HL-60 (cell line): ENCODE measurements at places on chromosomes 1 and 21.

DNA sequence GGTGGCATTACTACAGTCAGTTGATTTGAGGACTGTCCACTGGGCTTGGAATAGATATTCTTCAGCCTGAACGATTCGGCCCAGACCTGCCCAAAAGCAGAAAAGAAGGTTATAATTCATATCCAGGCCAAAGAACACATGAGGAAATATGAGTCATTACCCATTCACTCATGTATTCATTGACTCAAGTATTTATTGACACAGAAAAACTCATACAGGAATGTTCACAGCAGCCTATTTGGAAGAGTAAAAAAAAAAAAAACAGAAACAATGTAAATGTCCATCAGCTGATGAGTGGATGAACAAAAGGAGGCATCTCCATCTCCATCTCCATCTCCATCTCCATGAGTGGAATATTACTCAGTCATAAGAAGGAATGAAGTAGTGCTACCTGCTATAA lies 15.9 kb downstream of the ZMYND12 start:
- DNase-seq: no peak

GRCh38 chr1:91606546-91607078 lies 106.0 kb downstream of the CDC7 start:
- no peak for DNase-seq

- DNase-seq: no peak
Observed at GRCh38 chr1:89878256-89878655, 57.4 kb downstream of the LRRC8D start.

GRCh38 chr1:103365860-103366569 lies 159.5 kb upstream of the RNPC3 start:
- no peak for DNase-seq

- DNase-seq: peak; percentile 68
Observed at GRCh38 chr1:45569962-45570581, 13.8 kb upstream of the NASP start.

DNA sequence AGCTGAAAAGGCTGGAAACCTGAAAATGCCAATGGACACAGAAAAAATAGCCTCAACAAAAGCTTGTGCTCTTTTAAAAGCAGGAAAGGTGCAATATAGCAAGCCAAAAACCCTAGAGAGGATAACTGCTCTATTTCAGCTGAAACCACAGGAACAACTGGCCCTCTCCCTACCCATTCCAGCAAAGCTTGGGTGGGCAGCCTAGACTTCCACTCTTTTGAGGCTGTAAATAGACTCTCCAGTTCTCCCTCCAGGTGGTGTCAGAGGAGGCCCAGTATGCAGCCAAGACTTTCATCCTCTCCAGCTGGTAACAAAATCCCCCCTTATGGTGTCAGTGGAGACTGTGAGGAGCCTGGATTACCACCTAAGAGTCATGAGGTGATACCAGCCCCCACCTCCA lies 206.9 kb upstream of the PLD5 start:
- DNase-seq: no peak

DNA sequence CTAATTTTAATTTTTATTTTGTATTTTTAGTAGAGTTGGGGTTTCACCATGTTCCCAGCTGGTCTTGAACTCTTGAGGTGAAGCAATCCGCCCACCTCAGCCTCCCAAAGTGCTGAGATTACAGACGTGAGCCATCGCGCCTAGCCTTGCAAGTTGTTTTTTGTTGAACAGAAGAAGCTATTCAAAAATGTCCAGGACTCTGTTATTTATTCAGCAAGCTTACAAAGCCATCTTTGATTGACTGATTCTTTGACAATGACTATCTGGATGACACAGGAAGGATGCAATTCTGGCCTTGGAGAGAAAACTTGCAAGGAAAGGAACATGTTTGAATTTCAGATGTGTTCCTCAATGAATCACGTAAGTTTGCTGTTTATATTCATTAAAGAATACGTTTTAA lies 63.5 kb downstream of the MAP3K7CL start:
- no peak for DNase-seq

- DNase-seq: peak; percentile 81
Observed at GRCh38 chr1:112716133-112716720, 1.1 kb upstream of the PPM1J start.

DNA sequence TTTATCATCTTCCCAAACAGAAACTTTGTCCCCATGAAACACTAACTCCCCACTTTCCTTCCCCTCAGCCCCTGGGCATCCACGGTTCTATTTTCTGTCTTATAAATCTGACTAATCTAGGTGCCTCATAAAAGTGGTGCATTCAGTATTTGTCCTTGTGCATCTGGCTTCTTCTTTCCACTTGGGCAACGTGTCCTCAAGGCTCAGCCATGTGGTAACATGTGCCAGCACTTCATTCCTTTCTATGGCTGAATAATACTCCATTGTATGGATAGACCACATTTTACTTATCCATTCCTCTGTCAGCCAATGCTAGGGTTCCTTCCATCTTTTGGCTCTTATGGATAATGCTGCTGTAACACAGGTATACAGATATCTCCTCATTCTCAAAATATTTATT lies 305.0 kb upstream of the RUNX1 start:
- DNase-seq: no peak

GRCh38 chr1:157170677-157171515 lies 32.7 kb upstream of the ETV3 start:
- DNase-seq: peak; percentile 58

DNA sequence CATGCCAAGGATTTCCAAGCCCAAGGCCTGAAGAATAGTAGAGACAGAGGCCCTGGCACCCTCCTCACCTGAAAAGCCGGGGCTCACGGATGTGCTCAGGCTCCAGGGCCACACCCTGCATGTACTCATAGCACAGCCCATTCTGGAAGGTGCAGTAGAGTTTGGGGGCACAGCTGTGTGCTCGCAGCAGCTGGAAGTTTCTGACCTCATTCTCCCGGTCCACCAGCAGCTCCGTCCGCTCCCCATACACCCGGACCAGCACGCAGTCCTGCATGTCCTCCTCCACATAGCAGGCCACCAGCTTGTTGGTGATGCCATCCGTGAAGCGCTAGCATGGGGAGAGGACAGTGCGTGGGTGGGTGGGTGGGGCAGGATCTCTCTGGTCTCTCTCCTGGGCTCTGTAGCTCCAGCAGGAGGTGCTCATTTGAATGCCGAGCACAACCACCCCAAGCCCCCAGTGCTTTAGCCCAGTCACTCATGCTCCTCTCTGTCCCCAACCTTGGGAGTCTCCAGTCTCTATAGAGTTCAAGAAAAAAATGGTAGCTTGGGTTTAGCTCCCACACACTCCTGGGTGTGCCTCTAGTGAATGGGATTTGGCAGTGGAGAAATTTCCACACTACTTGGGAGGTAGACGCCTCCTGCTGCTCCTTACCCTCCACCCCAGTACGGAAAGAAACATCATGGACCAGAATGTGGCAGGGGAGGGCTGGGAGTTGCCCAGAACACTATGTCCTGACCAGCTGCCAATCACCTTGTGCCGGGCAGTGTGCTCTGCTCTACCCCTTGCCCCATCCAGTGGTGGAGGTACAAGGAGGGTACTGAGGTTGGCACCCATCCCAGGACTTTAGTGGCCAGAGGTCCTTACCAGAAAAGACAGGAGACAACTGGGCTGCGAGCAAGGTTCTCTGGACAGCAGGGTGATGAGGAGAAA lies 1.9 kb downstream of the ETNK2 start:
- no peak for DNase-seq

- DNase-seq: no peak
Observed at GRCh38 chr1:4752059-4752458, 97.7 kb downstream of the AJAP1 start.

DNA sequence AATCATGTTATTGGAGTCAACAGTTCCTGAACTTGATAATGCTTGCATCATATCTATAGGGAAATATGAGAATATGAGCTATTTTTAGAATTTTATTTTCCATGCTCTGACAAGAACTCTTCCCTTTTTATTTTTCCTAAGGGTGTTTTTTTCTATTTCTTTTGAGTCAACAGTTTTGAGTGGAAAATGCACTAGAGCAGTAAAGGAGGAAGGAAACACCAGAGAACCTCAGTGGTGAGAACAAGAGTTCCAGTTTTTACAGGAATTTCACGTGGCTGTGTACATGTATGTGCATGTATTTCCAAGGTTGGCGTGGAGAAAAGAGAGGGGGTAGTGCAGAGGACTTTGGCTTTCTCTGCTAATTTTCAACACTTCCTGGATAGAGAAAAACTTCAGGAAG lies 63.6 kb upstream of the TNFSF18 start:
- no peak for DNase-seq

DNA sequence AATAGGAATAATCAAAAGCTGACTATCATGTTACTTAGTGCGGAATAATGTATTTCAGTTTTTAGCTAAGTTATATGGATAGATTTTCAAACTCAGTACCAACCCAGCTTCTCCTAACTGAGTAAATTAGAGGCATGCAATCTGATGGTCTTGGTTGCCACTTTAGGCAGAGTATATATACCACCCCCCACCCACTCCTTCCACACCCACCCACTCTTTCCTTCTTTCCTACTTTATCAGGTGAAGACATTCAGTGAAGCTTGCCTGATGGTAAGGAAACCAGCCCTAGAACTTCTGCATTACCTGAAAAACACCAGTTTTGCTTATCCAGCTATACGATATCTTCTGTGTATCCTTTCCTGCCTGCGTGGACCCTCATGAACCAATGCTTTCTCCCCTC lies 36.3 kb downstream of the DAP3 start:
- DNase-seq: no peak

GRCh38 chr1:216818284-216818683 lies 95.1 kb upstream of the ESRRG start:
- no peak for DNase-seq

DNA sequence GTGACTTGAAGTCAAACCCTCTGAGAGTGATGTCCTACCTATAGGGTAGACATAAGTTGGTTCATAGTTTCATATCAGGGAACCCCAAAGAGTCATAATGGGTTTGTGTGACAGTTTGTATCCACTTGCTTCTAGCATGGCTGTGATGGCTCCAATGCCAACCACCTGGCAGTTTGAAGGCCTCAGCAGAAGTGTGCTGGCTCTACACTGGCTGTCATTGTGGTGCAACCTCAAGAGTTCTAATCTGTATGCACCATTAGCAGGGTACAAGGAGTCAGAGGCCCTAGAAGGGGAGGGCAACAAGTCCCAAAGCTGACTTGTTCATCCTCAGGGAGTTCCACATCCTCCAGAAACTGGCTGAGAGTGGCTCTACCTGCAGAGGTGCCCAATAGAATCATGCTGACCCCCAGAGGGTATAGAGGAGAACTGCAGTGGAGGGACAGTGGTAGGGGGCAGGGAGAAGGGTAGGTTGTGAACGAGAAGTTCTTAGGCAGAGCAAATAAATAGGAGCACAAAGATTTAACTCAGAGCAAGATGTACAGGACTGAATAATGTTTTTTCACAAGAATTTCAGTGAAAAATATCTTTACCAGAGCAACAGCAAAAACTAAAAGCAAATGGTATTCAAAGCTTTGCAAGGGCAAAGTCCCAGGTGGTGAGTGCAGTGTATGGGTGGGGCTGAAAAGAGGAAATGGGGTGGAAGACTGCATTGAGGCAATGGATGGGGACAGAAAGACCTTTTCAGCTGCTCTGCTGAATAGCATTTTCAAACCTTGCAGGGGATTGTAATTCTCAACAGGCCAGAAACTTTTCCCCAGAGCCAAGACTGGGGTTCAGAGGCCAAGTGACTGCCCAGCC lies 3.2 kb downstream of the FCRL2 start:
- peak; percentile 59 for DNase-seq

- no peak for DNase-seq
Observed at GRCh38 chr1:230588323-230588746, 53.9 kb upstream of the COG2 start.

DNA sequence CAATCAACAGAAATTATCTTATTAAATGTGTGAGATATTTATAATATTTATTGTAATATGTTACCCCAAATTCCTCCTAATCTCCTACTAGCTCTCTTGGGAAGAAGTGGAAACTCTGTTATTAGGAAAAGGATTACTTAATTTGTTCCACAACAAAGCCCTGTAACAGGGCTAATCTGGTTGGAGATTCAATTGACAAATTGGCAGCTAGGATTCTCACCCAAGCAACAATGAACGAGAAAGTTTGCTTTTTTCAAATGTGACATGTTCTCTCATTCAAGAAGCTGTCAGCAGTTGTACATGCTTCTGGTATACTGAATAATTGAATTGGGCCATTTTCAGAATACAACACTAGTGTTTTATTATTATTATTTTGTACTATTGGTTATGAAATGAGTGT lies 367.9 kb upstream of the ADGRL4 start:
- DNase-seq: no peak

DNA sequence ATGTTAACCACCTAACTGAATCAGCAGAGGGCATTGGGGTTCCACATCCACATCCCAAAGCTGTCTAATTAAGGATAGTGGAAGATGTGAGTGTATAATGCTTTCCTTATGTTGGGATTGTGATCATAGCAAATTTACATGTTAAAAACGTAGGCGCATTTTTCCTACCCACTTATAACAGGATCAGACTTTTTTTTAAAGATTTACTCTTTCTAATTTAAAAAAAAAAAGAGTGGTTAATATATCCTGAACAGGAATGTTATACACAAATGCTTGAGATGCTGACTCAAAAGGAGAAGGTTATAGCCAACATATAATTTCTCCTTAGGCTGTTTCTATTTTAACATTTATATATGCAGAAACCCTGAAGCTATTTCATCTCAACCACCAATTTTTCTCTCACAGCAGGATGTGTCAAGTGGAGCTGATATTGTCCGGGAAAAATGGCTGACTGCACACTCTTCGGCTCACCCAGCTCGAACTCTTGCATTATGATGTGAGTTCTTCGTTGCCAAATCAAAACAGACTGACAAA lies 40.3 kb downstream of the RGS5 start:
- DNase-seq: no peak

DNA sequence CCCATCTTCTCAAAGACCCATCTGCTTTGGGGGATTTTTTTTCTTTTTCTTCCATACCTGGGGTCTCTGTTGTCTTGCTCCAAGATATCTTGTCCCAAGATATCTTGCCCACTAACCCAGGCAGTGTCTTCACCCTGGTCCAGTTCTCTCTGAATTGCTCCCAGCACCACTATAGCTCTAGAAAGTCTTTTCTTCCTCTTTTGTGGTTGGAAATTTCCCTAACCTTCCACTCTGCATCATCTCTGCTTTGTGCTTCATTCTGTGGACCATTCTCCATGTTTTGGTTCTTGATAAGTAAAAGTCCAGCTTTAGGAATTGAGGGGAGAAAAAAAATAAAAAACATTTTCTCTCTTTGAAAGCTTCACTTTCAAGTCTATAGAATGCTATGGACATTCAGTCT lies 20.9 kb downstream of the STYXL2 start:
- no peak for DNase-seq

DNA sequence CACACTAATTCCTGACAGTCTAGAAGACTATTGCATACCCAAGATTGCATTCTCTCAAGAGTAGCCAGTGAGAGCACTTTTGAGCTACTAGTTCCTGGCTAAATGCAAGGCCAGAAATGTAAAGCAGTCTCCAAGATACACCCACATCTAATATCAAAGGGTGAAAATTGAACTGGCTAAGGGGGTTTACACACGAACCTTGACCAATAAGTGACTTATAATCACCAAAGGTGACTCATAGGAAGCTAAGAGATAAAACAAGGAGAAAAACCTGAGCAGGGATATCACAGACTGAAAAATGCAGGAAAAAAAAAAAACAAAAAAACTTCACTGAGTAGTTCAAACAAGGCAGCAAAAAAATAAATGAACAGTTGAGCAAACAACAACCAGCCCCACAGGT lies 172.2 kb upstream of the RRP15 start:
- no peak for DNase-seq
